Caki2 (cell line): ENCODE measurements at places on chromosomes 2 and 18.
A peak's percentile ranks its signal among the peaks of the same experiment; 100 is the strongest.

DNA sequence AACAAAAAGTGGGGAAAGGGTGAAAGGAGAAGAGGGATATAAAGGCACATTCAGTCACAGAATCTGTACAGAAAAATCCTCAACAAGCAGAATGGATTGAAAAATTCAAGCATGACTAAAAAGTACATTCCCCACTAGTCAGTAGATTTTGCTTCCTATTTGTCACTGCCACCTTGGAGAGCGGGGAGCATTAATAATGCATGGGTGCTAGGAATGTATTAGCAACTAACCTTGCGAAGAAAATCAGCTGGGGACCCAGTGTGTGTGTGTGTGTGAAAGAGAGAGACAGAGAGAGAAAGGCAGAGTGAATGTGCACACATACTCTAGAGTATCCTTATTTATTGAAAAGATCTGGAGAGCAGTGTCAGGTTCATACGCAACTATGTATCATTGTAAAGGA, 968.7 kb upstream of the ZEB2 start:
- DNase-seq: no peak

DNA sequence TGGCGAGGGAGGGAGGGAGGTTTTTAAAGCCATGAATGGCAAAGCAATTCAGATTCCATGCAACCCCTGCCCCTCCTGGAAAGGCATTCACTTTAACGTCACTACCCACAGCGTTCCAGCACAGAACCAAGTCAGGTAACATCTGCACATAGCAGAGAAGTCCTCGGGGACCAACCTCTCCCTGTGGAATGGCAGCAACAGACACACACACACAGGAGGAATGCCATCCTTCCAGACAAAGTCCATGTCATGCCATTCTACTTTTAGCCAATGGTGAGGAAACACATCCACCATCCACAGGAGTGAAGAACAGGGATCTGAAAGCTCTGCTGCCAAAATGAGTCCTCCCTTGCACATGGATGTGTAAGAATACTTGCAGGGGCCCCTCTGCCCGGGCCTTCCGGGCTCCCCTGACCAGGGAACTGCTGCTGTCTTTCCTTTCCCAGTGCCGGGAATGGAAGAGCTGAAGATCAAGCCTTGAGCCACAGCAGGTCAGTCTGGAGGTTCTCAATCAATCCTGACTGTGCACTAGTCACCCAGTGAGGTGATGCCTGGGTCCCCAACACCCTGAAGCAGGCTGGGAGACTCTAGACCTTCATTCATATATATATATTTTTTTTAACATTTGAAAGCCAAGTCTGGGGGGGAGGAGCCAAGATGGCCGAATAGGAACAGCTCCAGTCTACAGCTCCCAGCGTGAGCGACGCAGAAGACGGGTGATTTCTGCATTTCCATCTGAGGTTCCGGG, 63.7 kb downstream of the UXS1 start:
- no peak for DNase-seq

GRCh38 chr2:68969736-68970490, 4.5 kb upstream of the GKN1 start:
- no peak for DNase-seq

DNA sequence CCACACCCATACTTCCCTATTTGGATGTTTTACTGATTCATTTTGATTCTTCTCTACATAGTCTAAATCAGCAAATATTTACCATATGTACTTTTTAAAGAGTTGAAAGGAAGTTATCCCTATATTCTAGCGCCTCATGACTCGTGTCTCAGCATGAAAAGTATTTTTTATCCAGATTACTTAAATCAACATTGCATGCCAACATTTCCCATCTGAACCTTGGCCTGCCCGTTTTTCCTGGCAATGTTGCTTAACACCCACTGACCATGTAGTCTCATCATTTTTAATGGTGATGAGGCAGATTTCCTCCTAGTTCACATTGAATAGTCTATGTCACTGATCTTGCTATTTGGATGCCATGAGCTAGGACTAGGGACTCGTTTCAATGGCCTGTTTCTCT, 13.2 kb upstream of the SCYGR5 start:
- DNase-seq: peak; percentile 18

- no peak for DNase-seq
Observed at GRCh38 chr2:218988164-218988563, 3.2 kb upstream of the FEV start.

DNA sequence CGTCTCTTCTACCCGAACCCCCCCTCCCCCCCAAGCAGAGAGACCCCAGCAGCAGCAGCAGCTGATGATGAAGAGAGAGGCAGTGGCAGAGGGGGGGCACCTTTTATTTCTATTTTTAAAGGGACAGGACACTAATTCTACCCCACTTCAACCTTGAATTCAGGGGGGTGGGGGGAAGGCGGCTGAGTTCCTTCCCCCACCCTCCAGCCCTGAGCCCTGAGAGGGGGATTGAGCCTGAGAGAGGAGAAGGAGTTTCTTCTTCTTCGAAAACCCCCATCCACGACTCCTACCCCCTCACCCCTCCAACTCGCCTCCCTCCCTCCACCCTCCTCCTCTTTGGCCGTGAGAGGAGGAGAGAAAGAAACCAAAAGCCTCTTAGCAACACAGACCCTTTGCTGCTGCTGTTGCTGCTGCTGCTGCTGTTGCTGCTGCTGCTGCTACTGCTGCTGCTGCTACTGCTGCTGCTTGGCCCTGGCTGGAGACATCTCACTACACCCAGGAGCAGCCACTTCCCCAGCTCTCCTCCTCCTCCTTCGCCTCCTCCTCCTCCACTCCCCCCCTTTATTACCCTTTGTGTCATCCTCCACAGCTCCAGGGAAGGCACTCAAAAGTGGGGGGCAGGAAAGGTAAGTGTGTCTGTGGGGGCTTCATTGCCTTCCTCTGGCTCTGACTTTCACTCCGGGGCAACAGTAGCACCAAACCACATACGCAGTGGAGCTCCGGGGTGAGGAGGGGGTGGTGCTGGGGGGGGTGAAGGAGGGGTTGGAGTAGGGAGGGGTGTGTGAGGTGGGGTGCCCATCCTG, at the start of gene MBD5:
MBD5 (plus strand) TSS at position 33 of the 803 bp plus-strand sequence.
- DNase-seq: no peak

GRCh38 chr2:157938556-157938955, 62.4 kb upstream of the ACVR1 start:
- DNase-seq: no peak

DNA sequence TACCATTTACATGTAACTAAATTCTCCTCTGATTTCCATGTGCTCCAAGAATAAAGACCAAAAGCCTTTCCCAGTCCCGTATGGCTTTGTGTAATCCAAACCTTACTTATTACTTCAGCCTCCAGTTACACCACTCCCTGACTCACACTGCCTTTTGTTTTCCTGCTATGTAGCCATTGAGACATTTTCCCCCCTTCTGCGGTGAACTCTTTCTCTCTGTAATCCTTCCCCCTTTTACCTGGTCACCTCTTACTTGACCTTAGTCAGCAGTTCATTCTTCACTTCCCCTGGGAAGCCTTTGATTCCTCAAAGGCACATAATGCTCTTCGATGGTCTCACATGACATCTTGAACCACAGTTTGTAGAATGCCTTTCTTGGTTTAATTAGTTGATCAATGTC, 256.0 kb upstream of the FANCL start:
- DNase-seq: peak; percentile 35

GRCh38 chr2:111694700-111695101, 189.3 kb downstream of the ANAPC1 start:
- DNase-seq: peak; percentile 10

GRCh38 chr2:161139098-161139987, 20.9 kb upstream of the TANK start:
- DNase-seq: peak; percentile 46

DNA sequence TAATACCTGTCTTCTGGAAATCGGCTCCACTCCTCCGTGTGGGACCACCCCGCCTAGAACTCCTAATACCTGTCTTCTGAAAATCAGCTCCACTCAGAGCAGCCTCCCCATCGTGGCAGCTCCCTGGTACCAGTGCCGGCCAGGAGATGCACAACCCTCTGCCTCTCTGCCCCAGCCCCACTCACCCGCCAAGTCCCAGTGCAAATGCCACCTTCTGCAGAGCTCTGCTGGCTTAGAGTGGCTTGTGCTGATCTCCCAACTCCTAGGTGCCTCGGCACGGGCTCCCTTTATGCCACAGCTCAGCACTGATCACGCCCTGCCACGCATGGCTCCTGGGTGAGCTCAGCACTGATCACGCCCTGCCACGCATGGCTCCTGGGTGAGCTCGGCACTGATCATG, 258.5 kb downstream of the HDAC4 start:
- no peak for DNase-seq

GRCh38 chr2:42926434-42927333, 134.3 kb upstream of the HAAO start:
- DNase-seq: no peak
